Suppressor macrophage (primary cell): ENCODE measurements at places on chromosomes 4 and X.
A peak's percentile ranks its signal among the peaks of the same experiment; 100 is the strongest.

DNA sequence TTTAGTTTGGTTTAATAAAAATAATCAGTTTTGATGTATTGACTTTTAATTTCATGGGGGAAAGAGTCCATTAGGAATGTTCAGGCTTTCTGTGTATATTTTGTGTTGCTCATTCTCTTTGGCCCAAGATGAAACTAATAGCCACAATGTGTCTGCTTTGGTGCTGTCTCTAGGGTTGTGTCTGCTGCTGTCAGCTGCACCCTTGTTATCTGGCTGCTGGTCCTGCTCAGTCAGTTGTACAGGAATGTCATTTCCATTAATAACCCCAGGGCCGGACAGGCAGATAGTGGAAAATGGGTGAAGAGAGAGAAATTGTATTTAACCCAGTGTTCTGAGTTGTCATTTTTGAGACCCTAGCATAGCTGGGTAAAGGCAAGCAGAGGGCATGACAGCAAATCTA lies 115.1 kb downstream of the PHEX start:
- DNase-seq: no peak

DNA sequence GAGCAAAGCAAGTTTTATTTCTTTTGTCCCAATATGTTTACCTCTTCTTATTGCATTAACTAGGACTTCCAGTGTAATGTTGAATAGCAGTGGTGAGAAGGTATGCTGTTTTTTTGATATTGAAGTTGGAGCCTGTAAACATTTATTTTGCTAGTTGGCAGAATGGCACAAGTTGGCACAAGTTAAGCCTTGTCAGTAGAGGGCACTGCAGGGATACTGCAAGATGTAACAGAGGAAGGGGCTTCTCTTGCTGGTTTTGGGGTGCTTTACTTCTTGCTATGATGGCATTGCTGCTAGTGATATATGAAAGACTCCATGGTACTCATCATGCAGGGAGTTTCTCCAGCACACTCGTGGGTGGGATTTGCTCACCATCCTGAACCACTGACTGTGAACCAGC lies 327.3 kb upstream of the ARX start:
- no peak for DNase-seq

DNA sequence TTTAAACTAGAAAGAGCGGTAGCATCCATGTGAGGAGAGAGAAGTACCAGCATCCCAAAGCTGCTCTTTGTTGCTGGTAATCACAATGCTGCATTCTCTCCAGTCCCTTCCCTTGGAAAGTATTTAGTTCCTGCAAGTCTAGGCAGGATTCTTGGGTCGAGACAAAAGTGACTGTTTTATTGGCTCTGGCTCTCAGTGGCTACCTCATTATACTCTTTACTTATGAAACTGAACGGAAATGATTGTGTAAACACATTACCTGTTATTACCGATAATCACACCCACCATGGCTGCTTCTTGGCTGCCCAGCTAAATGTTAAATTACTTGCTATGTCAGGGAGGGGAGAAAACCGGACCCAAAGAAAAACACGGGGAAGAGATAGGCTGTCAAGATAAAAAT lies 26.2 kb downstream of the ATXN3L start:
- no peak for DNase-seq

DNA sequence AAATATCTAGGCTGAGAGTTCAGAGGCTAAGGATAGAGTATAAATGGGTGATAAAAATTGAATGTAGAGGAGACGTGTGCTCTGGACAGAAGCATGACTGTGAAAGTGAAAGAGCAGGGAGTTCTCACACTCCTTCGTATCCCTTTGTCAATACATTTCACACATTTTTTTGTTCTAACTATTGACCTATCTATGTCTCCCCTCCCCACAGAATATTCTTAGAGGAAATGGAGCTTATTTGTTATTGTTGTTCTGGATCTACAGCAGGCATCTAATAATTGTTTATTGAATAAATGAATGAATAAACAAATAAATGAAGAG lies 57.6 kb downstream of the ENPEP start:
- DNase-seq: no peak

- DNase-seq: no peak
Measured at GRCh38 chr4:43837171-43837570, 611.4 kb downstream of the KCTD8 start.

DNA sequence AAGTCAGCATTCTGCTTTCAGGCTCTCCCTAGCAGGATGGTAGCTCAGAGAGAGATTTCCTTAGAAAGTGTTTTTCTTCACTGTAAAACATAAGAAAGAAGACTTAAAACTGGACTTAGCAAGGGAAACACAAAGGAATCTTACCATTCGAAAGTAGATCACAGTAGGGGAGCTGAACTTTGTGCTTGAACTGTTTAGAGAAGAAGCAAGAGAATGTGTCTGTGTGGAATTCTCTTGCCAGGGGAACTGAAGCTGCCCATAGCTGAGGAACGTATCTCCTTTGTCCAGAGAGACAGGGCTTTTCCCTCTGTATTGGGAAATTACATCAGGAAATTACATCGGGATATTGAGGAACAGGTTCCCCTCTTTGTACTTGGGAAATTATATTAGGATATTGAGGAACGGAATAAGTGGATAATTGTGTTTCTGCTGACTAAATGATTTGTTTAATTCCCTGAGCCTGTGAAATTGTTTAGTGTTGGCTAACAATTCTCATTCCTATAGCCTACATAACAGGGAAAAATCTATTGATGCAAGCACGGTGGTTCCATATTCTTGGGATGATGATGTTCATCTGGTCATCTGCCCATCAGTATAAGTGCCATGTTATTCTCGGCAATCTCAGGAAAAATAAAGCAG lies 21.2 kb downstream of the SRD5A3 start:
- DNase-seq: no peak

DNA sequence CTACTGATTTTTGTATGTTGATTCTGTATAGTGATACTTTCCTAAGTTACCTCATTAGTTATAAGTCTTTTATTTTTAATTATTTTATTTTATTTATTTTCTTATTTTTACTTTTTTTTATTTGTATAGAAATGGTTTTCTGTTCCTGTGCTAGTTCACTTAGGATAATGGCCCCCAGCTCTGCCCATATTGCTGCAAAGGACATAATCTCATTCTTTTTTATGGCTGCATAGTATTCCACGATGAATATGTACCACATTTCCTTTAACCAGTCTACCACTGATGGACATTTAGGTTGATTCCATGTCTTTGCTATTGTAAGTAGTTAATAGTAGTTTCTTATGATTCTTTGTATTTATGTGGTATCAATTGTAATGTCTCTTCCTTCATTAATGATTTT lies 31.5 kb upstream of the GK2 start:
- DNase-seq: no peak

DNA sequence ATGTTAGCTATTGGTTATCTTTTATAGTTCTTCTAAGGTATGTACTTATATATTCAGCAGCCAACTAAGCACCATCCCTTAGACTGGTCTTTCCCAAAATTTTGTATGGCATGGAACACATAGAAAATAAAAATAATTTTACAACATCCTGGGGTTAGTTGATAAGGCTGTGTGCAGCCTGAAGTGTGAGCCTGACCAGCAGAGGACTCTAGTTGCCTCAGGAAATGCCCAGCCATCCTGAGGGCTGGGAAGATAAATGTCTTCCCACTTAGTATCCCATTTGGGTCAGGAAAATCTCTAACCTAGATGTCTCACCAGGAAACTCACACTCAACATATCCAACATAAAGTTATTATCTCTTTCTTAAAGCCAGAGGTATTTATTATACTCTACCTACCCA lies 251.4 kb upstream of the POF1B start:
- DNase-seq: no peak

GRCh38 chr4:90124276-90124675 lies 2.9 kb upstream of the CCSER1 start:
- no peak for DNase-seq

DNA sequence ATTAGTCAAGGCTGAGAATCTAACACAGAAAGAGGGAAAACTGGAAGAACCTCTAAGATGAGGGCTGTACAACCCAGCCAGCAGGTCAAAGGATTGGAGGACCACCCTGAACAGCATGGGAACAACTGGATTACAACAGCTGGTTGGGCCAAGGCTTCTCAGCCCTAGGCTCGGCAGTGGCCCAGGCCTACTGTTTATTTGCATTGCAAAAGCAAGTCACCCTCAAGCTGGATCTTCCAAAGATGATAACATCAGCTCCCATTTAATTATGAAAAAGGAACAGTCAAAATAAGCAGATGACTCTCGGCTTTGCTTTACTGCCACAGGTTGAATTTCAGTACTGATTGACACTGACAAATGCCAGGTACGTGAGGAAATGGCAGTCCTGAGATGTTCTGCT lies 61.8 kb downstream of the GPC3 start:
- no peak for DNase-seq

DNA sequence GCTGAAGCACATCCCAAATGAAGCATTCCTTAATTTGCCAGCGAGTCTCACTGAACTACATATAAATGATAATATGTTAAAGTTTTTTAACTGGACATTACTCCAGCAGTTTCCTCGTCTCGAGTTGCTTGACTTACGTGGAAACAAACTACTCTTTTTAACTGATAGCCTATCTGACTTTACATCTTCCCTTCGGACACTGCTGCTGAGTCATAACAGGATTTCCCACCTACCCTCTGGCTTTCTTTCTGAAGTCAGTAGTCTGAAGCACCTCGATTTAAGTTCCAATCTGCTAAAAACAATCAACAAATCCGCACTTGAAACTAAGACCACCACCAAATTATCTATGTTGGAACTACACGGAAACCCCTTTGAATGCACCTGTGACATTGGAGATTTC lies 14.6 kb downstream of the TLR8 start:
- DNase-seq: no peak

- DNase-seq: no peak
Measured at GRCh38 chrX:134803060-134803459, 144.8 kb upstream of the PLAC1 start.

- DNase-seq: no peak
Measured at GRCh38 chrX:112766774-112767173, 73.9 kb downstream of the AMOT start.

DNA sequence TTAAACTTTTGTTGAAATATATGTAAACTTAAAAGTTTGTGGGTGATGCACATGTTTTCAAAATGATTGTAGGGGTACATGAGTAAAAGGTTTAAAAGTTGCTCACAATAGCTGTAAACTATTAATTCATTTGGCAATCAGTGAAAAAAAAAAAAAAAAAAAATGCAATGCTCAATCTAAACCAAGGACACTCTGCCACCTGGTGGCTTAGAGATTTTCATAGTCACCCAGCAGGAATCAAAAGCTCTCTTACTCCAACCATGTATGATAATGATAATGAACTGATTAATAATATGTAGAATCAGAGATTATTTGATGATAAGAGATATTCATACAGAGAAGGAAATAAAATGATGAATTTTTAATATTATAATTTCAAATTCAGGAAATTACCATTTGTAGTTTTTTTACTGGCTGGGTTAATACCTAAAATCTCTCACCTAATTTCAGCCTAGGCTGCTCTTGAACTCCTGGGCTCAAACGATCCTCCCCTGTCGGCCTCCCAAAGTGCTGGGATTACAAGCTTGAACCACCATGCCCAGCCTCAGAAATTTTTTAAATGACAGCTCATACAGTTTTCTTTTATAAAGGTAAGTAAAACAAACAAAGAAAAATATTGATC lies 46.9 kb upstream of the SLC25A4 start:
- DNase-seq: peak; percentile 65

GRCh38 chr4:56092540-56092939 lies 143.8 kb downstream of the CEP135 start:
- DNase-seq: no peak

GRCh38 chr4:189121336-189121735 lies 819.3 kb upstream of the FRG1 start:
- no peak for DNase-seq

- DNase-seq: no peak
Measured at GRCh38 chrX:107935664-107936433, 46.3 kb downstream of the TEX13B start.

DNA sequence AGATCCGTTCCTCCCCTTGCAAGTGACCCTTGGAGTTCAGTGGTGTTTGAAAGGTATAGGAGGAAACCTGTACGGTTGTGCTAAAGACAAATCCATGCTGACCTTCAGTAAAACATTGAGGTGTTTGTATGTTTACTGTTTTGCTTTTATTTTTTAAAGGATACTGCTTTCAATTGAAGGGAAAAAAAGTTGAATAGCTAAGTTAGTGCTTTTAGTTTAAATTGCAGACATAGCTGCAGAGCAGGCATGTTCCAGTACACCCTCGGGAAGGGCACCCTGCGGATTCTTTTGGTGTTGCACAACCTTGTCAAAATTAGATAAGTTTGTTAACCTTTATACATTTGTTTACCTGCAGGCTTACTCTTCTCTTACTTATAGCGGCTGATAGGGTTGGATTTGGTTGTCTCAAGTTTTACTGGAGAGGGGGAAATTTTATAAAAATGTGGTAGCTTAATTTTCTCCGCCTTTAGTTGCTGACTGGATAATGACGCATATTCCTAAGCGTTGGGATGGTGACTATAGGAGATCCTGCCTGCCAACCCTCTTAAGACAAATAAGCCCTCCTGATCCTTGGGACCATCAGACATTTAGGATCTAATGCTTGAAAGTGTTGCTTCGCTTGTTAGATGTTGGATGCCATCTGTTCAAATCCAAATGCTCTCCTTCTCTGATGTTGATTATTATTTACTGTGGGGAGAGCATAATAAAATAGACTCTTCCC lies 2.0 kb downstream of the RAPGEF2 start:
- DNase-seq: peak; percentile 19

- DNase-seq: no peak
Measured at GRCh38 chrX:154661899-154662298, 8.5 kb upstream of the CTAG2 start.

- DNase-seq: no peak
Measured at GRCh38 chr4:154877110-154877760, 96.2 kb downstream of the RBM46 start.

- DNase-seq: no peak
Measured at GRCh38 chrX:138897621-138898492, 186.3 kb upstream of the FGF13 start.

DNA sequence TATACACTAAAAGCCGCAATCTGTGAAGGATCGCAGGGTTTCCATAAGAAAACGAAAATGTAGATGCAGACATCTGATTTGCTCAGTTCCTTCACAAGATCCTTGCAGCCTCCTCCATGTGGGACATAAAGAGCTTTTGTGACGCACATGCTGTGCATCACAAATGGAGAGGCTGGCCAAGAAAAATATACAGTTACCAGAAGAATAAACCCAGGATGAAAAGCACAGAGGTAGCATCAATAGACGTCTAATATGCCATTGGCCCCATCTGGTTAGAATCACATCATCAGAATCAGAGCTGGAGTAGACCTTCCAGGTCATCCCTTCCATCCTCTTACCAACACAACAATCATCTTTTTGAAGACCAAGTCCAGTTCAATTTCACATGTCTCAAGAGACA lies 517.4 kb downstream of the RAB28 start:
- DNase-seq: no peak
